ENCODE measurements at places on chromosomes 12 and 14. TPM values are rescaled to one million over a fixed set of nuclear protein-coding genes. Genes with fewer than 3 reads are reported as not detected.
A peak's percentile ranks its signal among the peaks of the same experiment; 100 is the strongest.

GRCh38 chr12:23944067-23944466 lies 5.4 kb downstream of the SOX5 start:
- no peak for DNase-seq

SSTR1 gene
- not detected for total RNA-seq

GRCh38 chr14:37776791-37777499 lies 181.5 kb downstream of the TTC6 start:
- DNase-seq: no peak

GRCh38 chr12:50119387-50119786 lies 7.4 kb downstream of the COX14 start:
- no peak for DNase-seq

ZFHX2 gene
- 11.0 TPM for total RNA-seq

- no peak for DNase-seq
Measured at GRCh38 chr12:89386138-89386537, 33.8 kb upstream of the DUSP6 start.

TEX52 gene
- not detected for total RNA-seq

DNA sequence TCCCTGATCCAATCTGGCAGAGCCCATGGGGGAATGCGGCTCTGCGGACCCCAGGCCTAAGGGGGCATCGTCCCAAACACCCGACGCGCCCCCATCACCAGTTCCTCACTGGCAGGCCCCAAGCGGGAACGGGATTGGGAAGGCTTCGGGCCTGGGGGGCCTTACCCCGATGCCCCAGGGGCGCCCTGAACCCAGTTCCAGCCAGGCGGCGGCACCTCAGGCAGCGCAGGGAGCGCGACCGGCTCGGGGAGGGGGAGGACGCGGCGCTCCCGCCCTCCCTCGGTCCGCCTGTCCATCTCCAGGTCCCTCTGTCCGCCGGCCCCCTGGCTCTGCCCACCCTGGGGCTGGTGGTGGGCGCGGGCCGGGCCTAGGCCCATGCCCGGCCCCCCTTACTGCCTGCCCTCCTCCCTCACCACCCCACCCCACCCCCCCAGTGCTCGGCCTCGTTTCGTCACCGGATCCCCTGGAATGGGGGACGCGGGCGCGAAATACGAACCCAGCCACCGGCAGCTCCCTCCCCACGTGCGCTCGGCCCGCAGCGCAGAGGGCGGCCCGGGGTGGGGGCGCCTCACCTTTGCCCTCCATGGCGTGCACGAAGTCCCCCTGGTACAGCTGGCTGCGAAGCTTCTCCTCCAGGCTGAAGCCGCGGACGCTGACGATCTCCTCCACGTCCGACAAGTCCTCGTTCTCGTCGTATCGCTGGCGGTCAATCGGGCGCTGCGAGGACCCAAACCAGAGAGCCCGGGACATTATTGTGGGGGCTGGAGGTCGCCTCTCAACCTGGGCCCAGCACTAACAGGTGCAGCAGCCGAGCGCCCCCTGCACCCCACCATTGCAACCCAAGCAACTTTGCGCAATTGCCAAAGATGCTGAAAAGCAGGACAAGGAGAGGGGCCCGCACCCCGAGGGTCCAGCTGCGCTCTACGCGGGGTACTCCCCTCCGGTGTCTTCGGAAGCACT lies 2.3 kb downstream of the KDM2B start:
- DNase-seq: peak; percentile 20

GRCh38 chr14:70871863-70872677 lies 35.2 kb upstream of the PCNX1 start:
- DNase-seq: no peak

- no peak for DNase-seq
Measured at GRCh38 chr14:99806836-99807235, 13.6 kb downstream of the EML1 start.

C12orf50 gene
- total RNA-seq: 0.30 TPM

IL22 gene
- total RNA-seq: not detected

SLIRP gene
- 164 TPM for total RNA-seq

PCED1B gene
- 0.47 TPM for total RNA-seq

DNA sequence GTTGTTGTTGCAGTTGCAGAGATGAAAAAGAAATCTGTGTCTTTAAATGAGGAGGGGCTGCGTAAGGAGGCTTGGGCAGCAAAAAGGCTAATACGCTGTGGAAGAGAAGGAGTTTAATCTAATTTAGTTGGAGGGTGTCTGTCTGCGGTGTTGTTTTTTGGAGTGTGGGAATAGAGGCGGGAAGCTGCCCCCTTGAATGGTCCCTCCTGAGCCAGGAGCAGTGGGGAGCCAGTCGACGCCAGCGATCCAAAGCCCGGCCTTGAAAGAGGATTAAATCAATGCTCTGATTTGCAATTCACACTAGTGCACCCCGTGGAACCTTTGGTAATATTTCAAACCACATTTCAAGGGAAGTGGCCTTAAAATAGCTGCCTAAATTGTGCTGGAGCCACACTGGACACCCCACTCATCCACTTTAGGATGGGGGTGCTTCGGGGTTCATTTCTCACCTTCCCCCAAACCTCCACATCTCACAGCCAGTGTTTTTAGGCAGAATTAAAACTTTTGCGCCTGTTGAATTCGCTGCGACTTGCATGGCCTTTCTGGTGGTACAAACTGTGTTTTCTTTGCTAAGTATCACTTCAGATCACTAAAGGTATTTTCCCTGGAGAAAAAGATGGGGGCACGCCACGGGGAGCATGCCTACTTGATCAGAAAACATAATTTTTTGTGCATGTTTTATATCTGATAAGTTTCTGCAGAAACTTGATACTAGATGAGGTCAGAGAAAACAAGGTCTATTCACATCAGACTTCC lies 4.1 kb upstream of the FZD10 start:
- DNase-seq: no peak

- no peak for DNase-seq
Measured at GRCh38 chr14:54267172-54267571, 129.6 kb upstream of the CDKN3 start.

DNA sequence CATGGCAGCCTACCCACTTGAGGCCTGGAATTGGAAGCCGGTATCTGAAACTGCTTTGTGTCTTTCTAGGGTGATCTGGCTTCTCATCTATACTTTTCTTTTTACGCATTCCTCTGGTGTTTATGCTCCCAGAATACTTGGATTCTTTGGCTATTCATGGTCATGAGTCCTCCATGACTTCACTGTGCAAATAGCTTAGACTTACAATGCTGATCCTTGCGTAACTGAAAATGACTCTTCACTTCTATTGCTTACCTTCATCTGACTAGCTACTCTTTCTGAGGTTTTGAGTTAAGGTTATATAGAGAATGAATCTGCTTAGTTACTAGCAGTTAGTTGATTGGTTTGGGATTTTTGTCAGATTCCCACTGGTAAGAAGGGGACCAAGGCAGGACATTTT lies 121.7 kb upstream of the NOVA1 start:
- DNase-seq: no peak

DNA sequence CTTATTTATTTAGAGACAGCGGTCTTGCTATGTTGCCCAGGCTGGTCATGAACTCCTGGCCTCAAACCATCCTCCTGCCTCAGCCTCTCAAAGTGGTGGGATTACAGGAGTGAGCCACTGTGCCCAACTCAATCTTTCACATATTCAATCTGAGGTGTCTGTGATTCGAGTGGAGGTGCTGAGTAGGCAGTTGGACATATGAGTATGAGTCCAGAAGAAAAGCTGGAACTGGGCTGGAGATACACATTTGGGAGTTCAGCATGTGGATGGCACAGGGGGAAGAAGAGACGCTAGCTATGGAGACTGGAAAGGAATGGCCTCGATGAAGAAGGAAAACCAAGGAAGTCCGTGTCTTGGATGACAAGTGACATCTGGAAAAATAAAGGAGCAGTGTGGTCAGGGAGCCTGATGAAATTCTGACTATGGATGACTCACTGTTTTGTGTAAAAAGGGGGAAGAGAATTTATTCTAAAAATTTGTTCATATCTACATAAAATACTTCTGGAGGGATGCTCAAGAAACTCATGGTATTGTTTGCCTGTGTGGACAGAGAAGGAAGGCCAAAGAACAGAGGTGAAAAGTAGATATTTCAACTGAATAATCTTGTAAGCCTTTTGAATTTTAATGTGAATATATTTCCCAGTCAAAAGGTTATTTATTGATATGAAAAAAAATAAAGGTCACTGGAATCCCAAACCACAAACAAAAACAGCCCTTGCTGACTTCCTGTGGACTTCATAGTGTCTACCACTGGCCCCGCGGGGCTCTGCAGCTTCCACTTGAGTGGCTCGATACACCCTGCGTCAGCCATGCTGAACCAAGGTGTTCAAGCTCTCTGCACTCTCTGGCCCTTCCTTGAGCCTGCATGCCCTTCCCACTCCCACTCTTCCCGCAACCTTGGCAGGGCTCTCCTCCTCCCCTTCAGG lies 8.9 kb upstream of the LTA4H start:
- DNase-seq: no peak

PTPN21 gene
- total RNA-seq: 25.3 TPM

- DNase-seq: no peak
Measured at GRCh38 chr12:45244561-45245343, 28.9 kb downstream of the ANO6 start.

DNA sequence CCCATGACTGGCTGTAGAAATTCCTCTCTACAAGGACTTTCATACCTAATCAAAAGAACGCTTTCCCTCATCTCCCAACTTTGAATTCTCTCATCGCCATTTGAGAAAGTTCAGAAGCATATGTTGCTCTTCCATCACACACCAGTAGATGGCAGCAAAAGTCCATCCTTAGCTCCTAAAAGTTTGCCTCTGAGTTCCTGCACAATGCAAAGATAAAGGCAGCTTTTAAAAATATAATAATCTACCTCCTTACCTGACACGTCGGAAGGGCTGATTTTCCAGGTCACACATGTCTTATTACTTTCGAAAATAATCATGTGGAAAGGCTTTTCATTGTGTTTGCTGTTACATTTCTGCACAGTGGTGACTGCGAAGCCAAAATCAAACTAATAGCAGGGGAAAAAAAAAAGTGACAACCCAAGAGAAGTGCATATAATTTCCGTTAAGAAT lies 456.7 kb upstream of the SEL1L start:
- DNase-seq: peak; percentile 63

BLOC1S1 gene
- 111 TPM for total RNA-seq

GLT8D2 gene
- 1.9 TPM for total RNA-seq

DNA sequence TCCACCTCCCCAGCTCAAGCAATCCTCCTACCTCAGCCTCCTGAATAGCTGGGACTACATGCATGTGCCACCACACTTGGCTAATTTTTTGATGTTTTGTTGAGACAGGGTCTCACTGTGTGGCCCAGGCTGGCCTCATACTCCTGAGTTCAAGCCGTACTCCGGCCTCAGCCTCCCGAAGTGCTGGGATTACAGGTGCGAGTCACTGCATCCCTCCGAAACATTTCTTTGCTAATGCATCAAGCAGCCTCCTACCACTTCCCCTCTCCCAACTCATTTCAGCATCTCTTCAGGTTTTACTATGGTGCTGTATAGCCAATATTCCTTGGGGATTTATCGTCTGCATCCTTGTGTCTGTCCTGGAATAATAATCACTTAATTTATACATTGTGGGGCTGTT lies 2.3 kb upstream of the SLC22A17 start:
- DNase-seq: no peak
